ENCODE measurements at places on chromosomes 1 and 21.

DNA sequence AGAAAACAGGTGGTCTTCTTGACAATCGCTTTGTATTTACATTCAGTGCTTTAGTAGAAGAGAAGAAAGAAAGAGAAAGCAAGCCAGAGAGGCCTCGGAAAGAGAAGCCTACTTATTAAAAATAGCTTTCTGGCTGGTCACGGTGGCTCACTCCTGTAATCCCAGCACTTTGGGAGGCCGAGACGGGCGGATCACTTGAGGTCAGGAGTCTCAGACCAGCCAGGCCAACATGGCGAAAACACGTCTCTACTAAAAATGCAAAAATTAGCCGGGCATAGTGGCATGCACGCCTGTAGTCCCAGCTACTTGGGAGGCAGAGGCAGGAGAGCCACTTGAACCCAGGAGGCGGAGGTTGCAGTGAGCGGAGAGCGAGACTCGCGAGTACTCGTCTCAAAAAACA, 1.8 kb upstream of the SLC19A2 start:
- no peak for DNase-seq

- DNase-seq: no peak
These were observed 613.5 kb downstream of the LMO4 start for GRCh38 chr1:87942165-87942564.

DNA sequence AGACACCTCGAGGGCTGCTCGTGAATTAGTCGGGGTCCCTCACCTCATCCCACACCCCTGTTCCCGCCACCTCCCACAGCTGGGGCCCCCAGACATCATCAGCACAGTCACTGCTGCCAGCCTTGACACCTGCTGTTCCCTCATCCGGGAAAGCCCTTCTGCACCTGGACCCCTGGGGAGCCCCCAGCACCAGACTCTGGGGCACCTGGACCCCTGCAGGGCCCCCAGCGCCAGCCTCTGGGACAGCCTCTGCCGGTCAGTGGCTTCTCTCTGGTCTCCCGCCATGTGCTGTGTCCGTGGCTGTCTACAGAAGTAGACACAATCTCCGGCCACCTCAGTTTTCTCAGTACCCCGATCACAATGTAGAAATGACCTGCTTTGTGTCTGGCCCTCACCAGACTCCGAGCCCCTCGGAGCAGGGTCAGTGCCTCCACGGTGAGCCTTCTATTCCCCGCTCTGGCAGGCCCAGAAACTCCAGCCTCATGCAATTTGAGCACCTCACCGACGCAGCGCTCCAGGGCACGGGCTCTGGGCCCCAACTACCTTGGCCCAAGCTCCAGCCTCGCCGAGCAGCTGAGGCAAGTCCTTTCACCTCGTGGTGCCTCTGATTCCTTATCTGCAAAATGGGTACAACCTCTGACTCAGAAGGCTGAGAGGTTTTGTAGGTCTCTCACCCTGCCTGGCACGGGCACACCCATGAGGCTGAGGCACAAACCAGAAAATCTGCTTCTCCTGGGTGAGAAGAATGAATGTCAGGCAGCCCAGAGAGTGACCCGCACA, 84.7 kb downstream of the RIPK4 start:
- no peak for DNase-seq

GRCh38 chr1:166839600-166840308, 479 bp downstream of the POGK start:
- DNase-seq: peak; percentile 83

DNA sequence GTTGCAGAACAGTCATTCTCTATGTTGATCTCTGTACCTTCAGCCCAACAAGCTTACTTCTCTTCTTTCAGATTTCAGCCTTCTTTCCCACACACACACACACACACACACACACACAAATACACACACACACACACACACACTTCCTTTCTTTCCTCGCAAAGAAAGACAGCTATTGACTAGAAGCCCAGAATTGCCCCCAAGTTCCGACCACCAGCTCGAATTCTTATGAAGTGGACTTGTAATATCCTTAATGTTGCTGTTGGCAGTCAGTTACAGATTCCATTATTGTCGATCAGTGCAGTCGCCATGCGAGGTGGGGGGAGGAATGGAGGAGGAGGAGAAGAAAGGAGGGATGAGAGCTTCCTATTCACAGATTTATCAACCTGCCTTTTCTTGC, 125.5 kb downstream of the CLEC20A start:
- DNase-seq: no peak

GRCh38 chr1:212608959-212609700, 569 bp downstream of the ATF3 start:
- peak; percentile 78 for DNase-seq

- DNase-seq: no peak
These were observed 75.5 kb upstream of the IPO9 start for GRCh38 chr1:201753492-201753891.

DNA sequence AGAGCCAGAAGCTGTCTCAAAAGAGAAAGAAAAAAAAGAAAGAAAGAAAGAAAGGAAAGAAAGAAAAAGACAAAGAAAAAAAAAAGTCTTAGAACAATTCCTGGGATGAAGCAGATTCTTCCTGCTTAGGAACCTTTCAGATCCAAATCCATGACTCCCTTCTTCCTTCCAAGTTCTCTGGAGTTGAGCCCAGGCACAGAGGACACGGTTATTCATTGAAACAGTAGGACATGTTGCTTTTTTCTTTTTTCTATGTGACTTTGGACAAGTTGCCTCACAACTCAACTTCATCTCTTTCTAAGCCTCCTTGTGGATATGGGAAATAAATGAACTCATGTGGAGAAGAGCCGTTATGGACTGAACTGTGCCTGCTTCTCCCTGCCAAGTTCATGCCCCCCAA, 14.7 kb upstream of the TNFRSF8 start:
- DNase-seq: no peak

DNA sequence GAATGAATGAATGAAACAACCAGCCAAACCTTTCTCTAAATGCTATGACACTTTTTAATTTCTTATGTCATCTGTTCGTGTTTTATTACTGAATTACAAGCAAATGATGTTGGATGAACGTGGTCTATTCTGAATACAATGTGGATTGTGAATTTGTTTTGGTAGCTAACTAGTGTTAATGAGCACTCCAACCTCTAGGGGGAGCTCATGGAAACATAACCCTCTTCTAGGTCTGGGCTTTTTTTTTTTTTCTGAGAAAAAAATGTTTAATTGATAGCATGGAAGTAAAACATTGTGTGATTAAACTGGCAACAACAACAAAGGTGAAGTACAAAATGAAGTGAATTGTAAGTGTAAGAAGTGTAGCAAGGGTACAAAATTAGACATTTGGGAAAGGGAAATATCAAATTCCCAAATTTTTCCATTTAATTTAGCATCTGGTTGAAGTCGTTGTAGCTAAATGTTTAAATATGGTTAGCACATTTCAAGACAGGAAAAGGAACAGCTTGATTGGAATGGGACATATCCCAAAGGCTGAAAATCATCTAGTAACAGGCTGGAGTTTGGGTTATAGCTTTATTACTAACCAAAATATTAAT, 42.6 kb upstream of the PTGS2 start:
- DNase-seq: no peak

GRCh38 chr1:156108057-156108456, 6.5 kb upstream of the LMNA start:
- DNase-seq: no peak

- no peak for DNase-seq
These were observed 169.2 kb downstream of the APP start for GRCh38 chr21:26001356-26001755.

DNA sequence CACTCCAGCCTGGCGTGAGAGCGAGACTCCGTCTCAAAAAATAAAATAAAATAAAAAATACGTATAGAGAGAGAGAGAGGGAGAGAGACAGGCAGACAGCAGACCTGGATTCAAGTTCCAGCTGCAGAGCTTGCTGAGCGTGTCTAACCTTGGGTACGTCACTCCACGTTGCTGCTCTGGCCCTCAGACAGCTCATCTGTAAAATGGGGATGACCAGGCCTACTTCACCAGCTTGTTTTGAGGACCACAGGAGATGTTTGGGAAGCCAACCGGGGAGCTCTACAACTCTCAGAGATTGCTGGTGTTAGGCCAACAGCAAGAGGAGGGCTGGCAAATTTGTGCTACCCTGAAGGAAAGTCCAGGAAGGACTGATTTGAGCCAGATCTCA, 499 bp upstream of the TRAF5 start:
- no peak for DNase-seq

DNA sequence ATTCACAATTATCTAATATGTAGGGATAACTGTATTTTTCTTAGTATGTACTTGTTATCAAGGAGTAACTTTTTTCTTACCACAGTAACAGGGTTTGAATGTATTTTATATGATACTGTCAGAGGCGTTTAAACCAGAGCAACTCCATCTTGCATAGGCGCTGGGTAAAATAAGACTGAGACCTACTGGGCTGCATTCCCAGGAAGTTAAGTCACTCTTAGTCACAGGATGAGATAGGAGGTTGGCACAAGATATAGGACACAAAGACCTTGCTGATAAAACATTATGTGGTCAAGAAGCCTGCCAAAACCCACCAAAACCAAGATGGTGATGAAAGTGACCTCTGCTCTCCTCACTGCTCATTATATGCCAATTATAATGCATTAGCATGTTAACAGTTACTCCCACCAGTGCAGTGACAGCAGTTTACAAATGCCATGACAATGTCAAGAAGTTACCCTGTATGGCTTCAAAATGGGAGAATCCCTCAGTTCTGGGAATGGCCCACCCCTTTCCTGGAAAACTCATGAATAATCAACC, 64.8 kb downstream of the RPE65 start:
- DNase-seq: no peak

DNA sequence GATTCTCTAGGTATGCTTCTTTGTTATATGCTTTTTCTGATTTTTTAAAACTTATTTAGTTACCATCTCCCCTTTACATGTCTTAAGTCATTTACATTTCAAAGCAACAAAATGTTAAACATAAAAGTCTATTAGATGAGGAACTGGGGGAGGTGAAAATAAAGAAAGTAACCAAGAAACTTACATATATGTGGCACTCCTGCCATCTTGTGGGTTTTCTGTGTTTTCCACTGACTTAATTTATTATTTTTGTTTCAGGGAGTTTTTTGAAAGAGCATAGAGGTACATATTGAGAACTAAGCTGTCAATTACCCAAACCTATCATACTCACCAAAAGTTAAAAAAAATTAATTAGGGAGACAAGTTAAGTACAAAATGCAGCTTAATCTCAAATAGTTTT, 1531.1 kb downstream of the MRPL39 start:
- DNase-seq: no peak

GRCh38 chr1:154940213-154940560, 3.7 kb upstream of the PMVK start:
- DNase-seq: no peak

- DNase-seq: no peak
These were observed 10.3 kb downstream of the ZBTB48 start for GRCh38 chr1:6590046-6590445.

- no peak for DNase-seq
These were observed 412.1 kb upstream of the NFIA start for GRCh38 chr1:60670302-60670701.

- DNase-seq: no peak
These were observed 109.4 kb downstream of the NRDC start for GRCh38 chr1:51768971-51769588.

- DNase-seq: no peak
These were observed 27.7 kb upstream of the ELAVL4 start for GRCh38 chr1:50080904-50081586.

DNA sequence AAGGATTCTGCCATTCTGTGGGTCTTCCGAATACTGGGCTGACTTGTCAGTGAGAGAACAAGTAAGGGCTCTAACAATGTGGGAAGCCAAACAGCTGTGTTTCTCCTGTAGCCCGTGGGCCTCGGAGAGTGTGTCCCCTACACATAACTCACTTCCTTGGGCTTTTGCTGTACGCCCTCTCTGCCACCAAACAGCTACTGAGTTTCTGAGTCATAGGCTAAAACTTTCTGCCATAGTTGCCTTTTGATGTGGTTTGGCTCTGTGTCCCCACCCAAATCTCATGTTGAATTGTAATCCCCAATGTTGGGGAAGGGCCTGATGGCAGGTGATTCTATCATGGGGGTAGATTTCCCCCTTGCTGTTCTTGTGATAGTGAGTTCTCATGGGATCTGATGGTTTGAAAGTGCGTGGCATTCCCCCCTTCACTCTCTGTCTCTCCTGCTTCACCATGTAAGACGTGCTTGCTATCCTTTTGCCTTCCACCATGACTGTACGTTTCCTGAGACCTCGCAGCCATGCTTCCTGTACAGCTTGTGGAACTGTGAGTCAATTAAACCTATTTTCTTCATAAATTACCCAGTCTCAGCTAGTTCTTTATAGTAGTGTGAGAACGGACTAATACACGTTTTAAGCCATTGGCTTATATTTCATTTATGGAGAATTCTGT, 194.8 kb upstream of the HMCN1 start:
- DNase-seq: no peak

- peak; percentile 77 for DNase-seq
These were observed 14.4 kb downstream of the CD58 start for GRCh38 chr1:116556289-116557006.
